CD4-positive, alpha-beta memory T cell (primary cell): ENCODE measurements at places on chromosomes 3 and 15. TPM values are rescaled to one million over a fixed set of nuclear protein-coding genes. Genes with fewer than 3 reads are reported as not detected.

Gene GADL1
- polyA plus RNA-seq: not detected

Gene PTPRG
- polyA plus RNA-seq: not detected

Gene GRK7
- not detected for polyA plus RNA-seq

GRCh38 chr3:55452886-55453285 lies 34.2 kb downstream of the WNT5A start:
- DNase-seq: no peak

DNA sequence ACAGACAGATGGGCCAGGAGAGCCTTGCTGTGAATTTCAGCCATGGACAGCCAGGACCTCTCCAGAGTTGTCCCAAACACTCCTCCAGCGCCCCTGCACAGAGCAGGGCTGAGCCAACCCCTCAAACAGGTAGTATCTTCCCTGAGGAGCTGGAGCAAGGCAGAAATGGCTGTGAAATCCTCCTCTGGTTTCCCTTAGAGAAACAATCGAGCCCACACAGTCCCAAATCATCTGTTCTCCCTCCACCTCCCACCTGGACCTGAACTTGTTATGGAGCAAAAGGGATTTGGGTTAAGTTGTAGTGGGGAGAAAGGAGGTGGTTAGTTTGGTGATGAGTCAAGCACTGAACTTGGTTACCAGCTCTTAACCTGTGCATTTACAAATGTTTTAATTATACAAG lies 205.7 kb upstream of the BHLHE40 start:
- DNase-seq: no peak

DNA sequence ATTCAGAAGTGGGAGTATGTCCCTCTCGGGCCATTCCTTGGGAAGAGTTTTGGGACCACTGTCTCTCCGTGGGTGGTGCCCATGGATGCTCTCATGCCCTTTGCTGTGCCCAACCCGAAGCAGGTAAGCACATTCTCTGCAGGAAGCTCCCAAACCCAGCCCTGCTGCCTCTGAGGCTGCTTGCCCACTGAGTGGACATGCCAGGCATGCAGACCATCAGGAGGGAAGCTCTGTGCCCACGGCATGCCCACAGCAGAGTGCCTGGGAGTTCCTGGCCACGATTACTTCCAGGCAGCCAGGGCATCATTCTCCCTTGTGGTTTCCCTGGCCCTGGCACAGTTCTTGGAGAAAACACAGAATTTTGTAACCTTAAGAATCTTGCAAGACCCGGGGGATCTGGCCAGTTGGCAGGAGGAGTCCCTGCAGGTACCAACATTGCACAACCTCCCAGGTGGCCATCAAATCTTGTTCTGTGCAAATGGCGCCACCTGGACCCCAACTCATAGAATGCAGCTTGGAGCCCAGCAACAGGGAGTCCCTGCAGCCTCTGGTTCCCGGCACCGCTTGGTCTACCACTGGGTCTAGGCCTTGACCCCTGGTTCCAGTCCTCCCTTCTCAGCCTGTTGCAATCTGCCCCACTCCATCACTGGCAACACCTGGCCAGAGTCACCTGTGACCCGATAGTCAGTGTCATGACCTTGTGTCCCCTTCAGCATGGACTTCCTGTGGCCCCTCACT lies 20.4 kb downstream of the FAH start:
- peak; percentile 59 for DNase-seq

- DNase-seq: no peak
Observed at GRCh38 chr15:92000709-92001108, 147.2 kb downstream of the SLCO3A1 start.

GRCh38 chr15:80452166-80452565 lies 48.0 kb downstream of the ARNT2 start:
- no peak for DNase-seq

- DNase-seq: no peak
Observed at GRCh38 chr3:133276594-133276993, 123.3 kb upstream of the BFSP2 start.

- no peak for DNase-seq
Observed at GRCh38 chr15:95511671-95512070, 818.8 kb upstream of the NR2F2 start.
